ENCODE measurements at places on chromosomes 7 and 10.

DNA sequence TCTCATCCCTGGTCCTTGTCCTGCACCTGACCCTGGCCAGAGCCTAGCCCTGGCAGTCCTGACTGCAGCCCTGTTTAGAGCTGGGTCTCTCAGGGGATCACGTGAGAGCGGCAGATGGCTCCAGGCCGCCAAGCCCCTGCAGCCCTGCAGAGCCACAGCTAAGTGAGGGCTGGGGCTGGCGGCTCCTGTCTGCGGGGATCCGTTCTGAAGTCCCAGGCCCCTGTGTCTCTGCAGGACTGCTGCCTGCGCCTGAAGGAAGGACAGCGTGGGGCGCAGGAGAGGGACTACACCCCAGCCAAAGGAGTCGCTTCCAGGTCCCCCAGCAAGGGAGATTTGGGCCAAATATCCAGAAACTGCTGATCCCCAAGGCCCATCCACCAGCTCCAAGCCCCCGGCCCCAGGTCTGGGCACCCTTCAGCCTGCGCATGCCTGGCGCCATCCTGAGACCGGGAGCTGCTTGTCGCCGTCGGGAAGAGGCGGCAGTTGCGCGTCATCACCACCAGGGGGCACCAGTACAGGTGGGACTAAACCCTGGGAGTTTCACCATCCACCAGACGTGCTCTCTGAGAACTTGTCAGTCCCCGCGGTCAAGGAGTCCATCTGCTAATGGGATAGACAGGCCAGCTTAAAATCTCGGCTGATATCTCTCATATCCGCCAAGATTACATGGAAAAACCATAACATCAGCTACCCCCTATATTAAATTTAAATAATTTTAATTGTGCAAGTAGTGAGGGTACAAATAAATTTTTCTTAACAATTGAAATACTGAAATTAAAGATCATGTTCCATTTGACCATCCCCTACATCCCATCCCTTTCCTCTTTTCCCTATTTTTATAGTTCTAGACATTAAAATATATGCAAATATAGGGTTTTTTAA lies 25.1 kb upstream of the GHRHR start:
- DNase-seq: peak; percentile 70

GRCh38 chr10:22635650-22636049 lies 78.7 kb downstream of the PIP4K2A start:
- no peak for DNase-seq

DNA sequence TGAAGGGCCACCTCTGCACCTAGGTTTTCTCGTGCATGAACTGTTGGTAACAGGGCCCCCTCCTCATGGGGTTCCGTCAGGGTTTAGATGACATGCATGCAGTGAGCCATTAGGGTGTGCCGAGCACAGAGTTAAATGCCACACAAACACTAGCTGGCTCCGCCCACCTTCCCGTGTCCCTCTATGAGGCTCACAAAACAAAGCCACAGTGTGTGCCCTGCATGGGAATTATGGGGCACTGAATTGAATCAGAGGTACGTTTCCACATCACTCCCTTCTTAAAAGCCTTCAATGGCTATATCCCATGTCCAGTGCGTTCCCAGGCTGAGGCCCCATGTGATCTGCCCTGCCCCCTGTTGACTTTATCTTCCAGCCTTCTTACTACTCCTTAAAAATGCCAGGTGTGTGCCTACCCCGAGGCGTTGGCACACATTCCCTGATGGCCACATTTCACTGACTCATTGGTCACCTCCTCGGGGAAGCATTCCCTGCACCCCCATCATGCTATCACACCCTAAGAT lies 35.7 kb downstream of the GSDME start:
- DNase-seq: no peak

DNA sequence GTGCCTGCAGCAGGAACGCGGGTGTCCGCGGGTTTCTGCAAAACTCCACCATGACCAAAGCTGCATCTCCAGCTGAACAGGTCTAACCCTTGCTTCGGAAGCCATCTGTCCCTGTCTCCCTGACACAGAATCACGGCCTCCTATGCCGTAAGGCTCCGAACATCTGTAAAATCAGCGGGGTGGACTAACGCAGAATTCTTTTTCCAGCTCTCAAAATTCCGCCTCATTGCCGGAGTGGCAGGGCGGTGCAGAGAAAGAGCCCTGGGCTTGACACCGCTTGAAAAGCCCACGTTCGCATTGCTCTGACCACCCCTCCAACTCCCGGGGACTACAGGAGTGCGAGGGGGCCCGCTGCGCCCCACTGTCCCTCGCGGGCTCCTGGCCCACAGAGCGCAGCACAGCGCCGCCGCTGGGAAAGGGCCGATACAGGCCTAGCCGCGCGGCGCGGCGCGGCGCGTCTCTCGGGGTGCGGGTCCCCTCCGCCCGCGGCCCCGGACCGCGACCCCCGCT lies 409 bp downstream of the DNMBP start:
- DNase-seq: no peak

- no peak for DNase-seq
These were observed 234.5 kb downstream of the AHR start for GRCh38 chr7:17532861-17533404.

DNA sequence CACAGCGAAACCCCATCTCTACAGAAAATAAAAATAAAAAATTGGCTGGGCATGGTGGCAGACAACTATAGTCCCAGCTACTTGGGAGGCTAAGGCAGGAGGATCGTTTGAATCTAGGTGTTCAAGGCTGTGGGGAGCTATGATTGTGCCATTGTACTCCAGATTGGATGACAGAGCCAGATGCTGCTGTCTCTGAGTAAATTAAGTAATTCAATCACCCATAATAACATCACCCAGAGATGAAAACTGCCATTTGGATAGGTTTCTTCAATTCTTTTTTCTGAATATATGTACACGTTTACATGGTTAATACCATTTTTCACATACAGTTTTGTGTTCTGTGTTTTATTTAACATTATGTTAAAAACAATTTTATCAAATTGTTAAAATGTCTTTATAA lies 79.3 kb downstream of the WIPF3 start:
- no peak for DNase-seq

GRCh38 chr10:9577746-9578145 lies 1439.9 kb upstream of the CELF2 start:
- no peak for DNase-seq

DNA sequence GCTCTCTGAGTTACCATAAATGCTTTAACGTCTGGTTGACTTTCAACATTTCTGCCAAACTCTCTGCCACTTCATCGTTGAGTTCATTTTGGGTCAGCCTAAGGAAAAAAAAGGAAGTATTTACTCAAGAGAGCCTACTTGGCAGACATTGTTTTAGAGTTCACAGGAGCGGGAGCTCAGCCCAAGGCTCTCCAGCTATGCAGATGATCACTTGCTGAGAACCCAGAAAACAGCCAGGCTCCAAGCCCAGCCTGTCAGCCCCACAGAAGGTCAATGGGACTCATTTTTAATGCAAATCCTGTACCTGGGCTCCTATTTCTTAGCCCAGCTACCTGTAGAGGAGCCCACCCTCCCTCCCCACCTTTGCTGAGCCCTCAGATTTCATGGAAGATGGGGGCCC lies 45.5 kb downstream of the NOD1 start:
- DNase-seq: no peak

- no peak for DNase-seq
These were observed 4.4 kb downstream of the PTPRE start for GRCh38 chr10:127911218-127911866.

GRCh38 chr10:80702143-80702542 lies 164.4 kb downstream of the SH2D4B start:
- DNase-seq: no peak

GRCh38 chr7:154423231-154423630 lies 371.0 kb downstream of the DPP6 start:
- DNase-seq: no peak

DNA sequence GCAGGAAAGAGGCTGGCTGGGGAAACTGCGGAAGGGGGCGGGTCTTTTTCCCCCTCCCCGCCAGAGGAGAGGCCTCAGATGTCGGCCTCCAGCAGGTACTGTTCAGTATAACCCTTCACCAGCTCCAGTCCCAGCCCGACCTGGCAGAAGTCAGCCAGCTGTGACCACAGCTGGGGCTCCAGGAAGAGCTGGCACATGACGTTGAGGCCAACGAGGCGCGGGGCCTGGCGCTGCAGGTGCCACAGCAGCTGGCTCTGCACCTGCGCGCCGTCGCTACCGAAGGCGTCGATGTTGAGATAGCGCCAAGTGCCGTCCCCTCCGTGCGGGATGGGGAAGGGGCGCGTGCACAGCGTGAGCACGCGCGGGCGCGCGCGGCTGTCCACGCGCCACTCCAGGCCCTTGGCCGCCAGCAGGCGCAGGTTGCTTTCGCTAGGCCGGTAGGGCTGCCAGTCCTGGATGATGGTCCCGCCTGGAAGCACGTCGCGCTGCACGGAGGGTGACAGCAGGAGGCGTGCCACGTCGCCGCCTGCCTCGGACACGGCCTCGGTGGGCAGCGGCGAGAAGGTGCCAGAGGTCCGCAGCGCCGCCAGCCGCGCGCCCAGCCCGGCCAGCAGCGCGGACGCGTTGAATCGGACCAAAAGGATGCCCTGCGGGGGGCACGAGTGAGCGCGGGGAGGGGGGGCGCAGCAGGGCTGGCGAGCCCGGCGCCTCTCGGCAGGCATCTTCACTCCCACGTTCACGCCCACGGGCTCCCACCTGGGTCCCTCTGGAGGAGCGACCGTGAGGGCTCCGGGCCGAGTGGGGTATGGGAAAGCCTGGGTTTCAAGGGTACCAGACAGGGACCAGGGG lies 6.9 kb upstream of the VGF start:
- DNase-seq: no peak

DNA sequence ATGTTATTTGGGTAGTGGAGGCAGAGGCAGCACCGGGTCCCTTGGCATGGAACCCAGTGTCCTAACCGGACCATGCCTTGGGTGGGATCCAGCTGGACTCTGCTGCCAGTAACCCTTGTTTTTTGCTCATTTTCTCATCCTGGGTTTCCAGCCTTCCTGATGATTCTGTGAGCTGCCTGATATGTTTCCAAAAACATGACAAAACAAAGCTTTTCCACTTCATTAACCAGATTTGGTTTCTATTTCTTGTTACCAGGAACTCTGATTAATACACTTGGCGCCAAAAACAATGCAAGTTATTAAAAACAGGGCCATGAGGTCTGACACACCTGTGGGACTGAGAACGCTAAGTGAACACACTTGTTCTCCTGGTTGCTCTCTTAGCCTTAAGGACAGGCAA lies 32.8 kb upstream of the DLG5 start:
- no peak for DNase-seq

DNA sequence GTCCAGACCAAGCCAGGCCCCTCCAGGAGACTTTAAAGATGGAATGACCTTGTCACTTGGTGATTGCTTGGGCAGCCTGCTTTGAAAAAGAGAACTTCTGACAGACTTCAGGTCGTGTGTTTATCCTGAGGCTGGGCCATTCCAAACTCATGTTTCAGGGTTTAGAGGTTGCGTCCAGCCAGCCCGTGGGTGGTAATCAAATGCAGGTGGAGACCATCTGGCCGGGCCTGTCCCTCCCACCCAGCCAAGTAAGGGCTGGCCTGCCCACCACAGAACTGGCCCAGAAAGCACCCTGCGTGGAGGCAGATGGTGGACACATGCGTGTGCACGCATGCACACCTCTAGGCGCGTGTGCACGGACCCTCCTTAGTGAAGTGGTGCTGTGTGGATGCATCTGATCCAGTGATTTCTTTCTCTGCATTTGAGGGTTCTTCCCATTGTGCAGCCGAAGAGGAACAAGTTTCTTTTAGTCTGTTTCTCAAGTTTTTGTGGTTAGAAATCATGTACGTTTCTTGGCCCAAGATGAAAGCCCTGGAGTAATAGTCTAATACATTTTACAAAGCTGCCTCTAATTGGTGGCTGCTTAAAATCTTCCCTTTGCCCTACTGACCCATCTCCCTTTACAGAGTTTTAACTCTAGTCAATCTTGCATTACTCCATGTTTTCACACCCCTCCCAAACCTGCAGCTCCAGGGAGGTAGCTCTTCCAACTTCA lies 43.0 kb downstream of the SUFU start:
- DNase-seq: no peak

DNA sequence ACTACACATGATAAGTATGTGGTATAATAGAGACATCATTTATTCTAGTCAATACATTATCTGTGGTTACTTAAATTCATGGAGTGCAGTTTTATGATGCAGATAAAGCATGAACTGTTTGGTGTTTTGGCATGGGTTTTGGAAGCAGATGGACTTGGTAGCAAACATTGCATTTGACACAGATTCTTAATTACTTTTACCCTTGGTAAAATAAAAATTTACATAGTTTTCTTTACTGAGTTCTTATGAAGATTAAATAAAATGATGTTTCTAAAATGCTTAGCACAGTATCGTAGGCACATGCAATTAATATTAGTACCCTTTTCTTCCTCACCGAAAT lies 92.0 kb downstream of the ABCA13 start:
- DNase-seq: no peak

- no peak for DNase-seq
These were observed 45.8 kb downstream of the ZNF800 start for GRCh38 chr7:127346575-127347256.

DNA sequence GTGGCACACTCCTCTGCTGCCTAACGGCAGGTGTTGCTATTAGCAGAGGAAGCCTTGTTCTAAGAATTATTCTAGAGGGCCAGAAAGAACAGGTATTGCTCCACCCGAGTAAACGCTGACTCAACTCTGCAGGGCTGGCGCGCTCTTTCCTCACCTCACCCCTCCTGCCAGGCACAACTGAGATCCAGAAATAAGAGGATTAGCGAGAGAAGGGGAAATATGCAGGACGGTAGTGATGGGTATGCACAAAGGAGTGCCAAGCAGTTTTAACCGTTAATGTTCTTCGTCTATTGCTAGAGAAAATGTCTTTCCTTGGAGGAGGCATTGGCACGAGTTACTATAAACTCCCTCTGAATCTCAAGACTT lies 369 bp upstream of the SCIN start:
- no peak for DNase-seq

- no peak for DNase-seq
These were observed 1.7 kb upstream of the TRIP6 start for GRCh38 chr7:100865372-100865911.
